ENCODE measurements at places on chromosomes 12 and 14.

- DNase-seq, result peak; percentile 61
Measured at GRCh38 chr12:113184098-113184899, 979 bp downstream of the DDX54 start.

GRCh38 chr12:10211101-10211939, 1.4 kb upstream of the GABARAPL1 start:
- no peak for DNase-seq

DNA sequence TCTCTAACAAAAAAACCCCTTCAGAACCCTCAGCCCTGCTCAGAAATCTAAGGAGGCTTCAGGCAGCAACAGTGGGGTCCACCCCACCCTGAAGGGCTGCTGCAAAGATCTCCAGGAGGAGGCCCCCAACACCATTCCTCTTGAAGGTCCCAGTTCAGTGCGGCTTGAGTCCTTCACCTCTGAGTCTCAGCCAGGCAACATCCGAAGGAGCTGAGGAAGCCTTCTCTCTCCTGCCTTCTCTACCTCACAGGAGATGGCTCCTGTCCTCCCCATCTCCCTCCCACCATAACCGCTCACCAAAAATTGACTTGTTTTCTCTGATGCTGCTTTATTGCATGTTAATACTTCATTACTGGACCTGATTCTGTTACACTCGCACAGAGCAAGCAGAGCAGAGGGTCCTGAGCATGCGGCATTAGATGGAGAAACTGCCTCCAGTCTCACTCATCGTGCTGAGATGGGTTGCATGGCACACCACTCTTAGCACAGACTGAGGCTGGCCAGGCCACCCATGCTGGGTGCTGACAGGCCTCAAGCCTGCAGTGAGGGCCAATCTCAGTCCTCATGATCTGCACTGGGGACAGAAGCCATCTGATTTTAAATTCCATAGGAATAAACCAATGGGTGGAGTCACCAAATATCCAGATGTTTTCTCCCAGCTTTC, 224.8 kb downstream of the CACNA1C start:
- no peak for DNase-seq

DNA sequence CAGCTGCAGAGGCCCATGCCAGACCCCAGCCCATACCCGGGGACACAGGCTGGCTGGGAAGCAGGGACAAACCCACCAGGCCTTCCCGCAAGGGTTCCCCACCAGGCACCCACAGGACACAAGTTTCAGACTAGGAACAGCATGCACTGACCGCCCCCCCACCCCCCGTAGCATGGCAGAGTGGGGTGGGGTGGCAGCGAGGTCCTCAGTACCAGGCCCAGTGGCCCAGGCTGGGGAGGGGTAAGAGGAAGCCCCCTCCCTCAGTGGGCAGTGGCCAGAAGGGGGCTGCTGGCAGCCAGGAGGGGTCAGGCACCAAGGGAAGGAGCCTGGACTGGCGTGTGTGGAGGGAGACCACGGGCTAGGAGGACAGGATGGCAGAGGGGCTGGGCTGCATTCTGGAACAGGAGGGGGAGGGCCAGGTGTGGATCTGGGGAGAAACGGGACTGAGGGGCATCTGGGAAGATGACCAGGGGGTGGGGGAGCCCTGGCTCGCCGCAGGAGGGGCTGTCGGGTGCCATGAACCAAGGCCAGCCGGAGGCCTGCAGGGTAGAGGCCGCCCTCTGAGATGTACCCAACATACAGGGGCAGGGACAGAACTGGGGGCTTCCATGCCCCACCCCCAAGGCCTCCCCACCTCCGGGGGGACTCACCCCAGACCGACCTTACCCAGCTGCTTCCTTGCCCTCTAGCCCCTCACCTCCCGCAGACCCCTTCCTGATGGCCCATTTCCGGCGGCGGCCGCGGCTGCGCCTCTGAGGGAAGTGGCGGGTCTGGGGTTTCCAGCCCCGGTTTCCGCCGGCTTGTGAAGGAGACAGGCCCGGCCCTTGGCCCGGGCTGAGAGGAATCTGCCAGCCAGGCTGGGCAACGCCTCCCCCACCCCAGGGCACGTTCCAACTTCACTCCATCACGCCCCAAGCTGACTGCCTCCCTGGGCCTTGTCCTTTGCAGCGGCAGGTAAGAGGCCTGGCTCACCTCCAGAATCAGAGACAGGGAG, 5.6 kb upstream of the JAG2 start:
- no peak for DNase-seq

GRCh38 chr14:71240171-71240570, 332.9 kb downstream of the PCNX1 start:
- DNase-seq, result no peak

DNA sequence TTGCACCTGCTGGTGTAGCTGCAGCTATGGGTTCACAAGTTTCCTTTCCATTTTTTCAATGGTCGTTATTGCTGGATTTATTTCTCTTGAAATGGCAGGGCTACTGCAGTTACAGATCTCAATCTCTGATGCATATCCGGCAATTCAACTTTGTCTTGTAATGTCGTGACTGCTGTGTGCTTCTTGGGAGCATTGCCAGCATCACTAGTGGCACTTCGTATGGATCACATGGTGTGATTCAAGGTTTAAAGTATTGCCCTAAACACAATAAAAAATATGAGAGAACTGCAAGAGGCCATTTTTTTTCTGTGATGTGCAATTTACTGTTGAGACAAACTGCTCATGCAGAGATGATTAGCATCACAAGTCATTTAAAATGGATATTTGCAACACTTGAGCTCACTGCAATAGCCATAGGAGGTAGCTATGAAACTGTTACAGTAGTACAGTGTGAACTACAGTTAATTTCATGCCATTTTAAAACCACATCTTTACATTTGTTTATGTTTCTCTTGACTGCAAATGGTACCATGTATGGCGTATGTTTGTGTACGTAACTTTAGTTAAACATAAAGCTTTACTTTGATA, 217.4 kb upstream of the PDE3A start:
- DNase-seq, result no peak

DNA sequence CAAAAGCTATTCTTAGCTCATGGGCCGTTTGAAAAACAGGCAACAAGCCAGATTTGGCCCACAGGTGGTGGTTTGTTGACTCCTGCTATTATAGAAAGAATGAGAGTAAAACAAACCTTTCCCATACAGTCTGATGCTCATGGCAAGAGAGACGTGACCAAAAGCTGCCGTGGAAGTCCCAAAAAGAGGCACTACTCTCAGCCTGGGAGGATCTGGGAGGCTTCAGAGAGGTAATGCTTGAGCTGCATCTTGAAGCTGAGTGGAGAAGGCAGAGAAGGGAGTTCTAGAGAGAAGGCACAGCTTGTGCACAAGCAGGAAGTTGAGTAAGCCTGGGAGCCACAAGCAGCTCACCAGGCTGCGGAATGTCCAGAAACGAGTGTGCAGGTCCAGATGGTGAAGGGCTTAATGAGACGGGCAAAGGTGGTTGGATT, 9.6 kb downstream of the PLXNC1 start:
- peak; percentile 34 for DNase-seq

GRCh38 chr12:57899010-57899662, 42.2 kb upstream of the ATP23 start:
- peak; percentile 69 for DNase-seq

GRCh38 chr12:97075161-97075933, 168.3 kb downstream of the NEDD1 start:
- no peak for DNase-seq

DNA sequence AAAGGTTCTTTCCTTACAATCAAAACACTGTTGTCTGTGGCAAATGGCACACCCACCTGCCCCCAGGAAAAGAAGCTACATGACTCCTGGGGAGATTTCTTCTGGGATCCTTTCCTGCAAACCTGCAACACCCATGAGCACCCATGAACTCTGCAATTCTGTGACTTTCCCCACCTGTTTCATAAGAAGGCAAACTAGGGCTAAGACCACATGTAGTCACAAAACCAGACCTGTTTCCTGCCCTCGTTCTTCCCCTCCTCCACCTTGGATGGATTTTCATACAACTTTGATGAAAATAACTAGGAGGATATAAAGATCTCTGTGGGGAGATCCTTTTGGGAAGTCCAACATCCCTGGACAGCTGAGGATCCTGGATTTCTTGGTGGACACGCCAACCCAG, 1084.7 kb downstream of the BCL11B start:
- DNase-seq, result no peak

- no peak for DNase-seq
Measured at GRCh38 chr12:76374386-76375020, 26.3 kb upstream of the BBS10 start.

- DNase-seq, result no peak
Measured at GRCh38 chr12:109383240-109383639, 35.5 kb downstream of the MYO1H start.
